Muscle of arm (tissue), 14 donors: ENCODE measurements at places on chromosomes 16 and 17. TPM values are rescaled to one million over a fixed set of nuclear protein-coding genes. Genes with fewer than 3 reads are reported as not detected.

Gene ADAP2
- 6.8 TPM for polyA plus RNA-seq

Gene TBX21
- 0.11 TPM for polyA plus RNA-seq

Gene RASL10B
- polyA plus RNA-seq, result 1.4 TPM

Gene IRX6
- polyA plus RNA-seq, result not detected

Gene CSH1
- 0.58 TPM for polyA plus RNA-seq

Gene SPNS3
- 0.15 TPM for polyA plus RNA-seq

Gene KRTAP4-12
- polyA plus RNA-seq, result not detected

Gene MEIOB
- polyA plus RNA-seq, result 0.08 TPM

Gene KRTAP9-4
- not detected for polyA plus RNA-seq

Gene PKMYT1
- polyA plus RNA-seq, result 13.3 TPM

Gene ABCC6
- 1.5 TPM for polyA plus RNA-seq

Gene GNAO1
- polyA plus RNA-seq, result 1.8 TPM

Gene ASPSCR1
- 27.2 TPM for polyA plus RNA-seq

Gene CFAP97D1
- polyA plus RNA-seq, result not detected

Gene CCNF
- 8.0 TPM for polyA plus RNA-seq

Gene PHF23
- 22.6 TPM for polyA plus RNA-seq

Gene DNAH2
- polyA plus RNA-seq, result 3.3 TPM

Gene LRRC37A
- polyA plus RNA-seq, result 4.8 TPM

Gene STX1B
- polyA plus RNA-seq, result 1.4 TPM

Gene CFAP52
- polyA plus RNA-seq, result 0.57 TPM

Gene HYDIN
- 3.2 TPM for polyA plus RNA-seq
